Motor neuron (in vitro differentiated cells): ENCODE measurements at places on chromosomes 12 and 14.

DNA sequence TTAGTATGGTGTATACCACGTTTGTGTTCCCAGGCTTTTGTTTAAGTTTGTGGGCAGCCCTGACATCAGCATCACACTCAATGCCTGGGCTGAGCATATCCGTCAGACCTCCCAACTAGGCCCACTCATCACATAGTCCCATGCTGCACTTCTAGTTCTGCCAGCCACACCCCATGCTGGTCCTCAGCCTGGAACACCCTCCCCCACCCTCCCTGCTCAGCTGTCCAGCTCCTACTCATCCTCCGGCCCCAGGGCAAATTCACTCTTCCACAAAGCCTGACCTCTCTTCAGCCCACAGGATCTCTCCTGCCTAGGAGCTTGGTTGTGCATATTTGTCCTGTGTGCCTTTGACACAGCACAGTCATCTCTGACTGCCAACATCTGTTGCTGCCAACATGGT, 3.9 kb upstream of the ENDOU start:
- peak; percentile 30 for ATAC-seq

- ATAC-seq: no peak
Observed at GRCh38 chr12:4786795-4787194, 66.6 kb downstream of the GALNT8 start.

- ATAC-seq: no peak
Observed at GRCh38 chr14:42140831-42141279, 534.2 kb downstream of the LRFN5 start.

- ATAC-seq: peak; percentile 47
Observed at GRCh38 chr12:62934239-62934798, 631 bp downstream of the PPM1H start.

DNA sequence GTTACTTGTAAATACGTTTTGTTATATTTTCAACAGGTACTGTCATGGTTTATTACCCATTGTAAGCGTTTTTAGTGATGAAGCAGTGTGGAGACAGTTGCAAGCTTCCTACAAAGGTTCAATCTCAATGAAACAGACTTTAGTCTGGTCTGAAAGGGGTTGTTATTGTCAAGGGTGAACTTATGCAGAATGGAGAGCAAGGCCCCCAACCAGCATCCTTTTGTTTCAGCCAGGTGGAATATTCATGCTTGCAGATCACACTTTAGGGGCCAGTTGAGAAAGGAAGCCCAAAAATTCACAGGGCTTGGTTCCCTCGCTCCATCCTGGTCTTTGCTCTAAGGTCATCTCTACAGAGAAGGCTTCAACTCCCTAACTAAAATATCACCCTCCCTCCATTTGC, 103.7 kb downstream of the PRICKLE1 start:
- ATAC-seq: no peak

DNA sequence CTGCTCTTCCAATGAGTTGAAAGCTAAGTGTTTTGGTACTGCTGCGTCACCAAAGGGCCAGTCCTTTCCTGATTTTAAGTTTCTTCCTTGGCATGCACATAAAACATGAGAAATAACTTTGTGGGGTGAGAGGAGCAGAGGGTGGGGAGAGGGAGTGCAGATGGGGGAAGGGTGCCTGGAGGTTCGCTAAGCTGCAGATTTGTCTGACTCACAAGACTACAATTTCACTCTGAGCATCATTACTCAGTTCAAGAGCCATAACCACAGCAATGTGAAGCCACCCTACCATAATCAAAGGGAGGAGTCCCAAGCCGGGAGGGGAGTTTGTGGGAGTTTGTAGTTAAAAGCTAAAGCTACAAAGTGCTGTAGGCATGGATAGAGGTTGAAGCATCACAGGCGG, 136.1 kb downstream of the ANO2 start:
- peak; percentile 13 for ATAC-seq

- ATAC-seq: no peak
Observed at GRCh38 chr14:75844486-75844885, 137.3 kb downstream of the TGFB3 start.

DNA sequence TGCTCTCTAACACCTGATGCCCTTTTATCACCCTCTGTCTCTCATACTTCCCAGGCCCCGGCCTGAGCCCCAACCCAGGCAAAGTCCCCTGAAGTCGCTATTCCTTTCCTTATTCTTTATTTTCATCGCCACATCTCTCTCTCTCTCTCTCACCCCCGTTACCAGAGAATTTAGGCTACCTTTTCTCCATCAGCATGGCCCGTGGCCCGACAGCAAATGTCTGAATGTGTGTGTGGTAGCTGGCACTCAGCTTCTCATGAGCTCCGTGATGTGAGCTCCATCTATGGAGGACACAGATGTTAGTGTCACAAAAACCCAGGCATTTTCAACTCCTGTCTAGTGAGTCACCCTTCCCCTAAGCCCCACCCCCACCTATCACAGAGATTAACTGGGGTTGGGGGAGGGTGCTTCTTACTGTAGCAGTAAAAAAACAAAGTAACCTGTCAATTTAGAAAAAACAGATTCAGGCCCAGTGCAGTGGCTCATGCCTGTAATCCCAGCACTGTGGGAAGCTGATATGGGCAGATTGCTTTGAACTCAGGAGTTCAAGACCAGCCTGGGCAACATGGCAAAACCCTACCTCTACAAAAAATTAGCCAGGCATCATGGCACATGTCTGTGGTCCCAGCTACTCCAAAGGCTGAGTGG, 53.8 kb downstream of the VCPKMT start:
- peak; percentile 82 for ATAC-seq

GRCh38 chr14:104724981-104725771, 1.1 kb downstream of the ADSS1 start:
- peak; percentile 16 for ATAC-seq

DNA sequence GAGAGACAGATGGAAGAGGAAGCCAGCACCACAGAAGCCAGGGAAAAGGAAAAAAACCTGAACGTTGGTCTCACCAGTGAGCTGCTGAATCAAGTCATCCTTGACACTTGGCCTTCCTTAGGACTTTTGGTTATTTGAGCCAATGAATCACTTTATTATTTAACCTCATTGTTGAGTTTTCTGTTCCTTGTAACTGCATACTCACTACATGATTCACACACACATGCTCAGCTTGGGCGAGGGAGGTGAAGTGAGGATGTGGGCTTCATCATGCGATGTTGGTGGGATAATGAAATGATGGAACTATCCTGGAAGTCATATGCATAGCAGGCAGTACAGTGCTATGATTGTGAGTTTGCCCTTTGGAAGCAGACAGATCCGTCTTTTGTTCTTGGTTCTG, 40.6 kb upstream of the RPH3A start:
- ATAC-seq: no peak
